Right lobe of liver (tissue), 6 donors: ENCODE measurements at places on chromosomes 6 and 20. TPM values are rescaled to one million over a fixed set of nuclear protein-coding genes. Genes with fewer than 3 reads are reported as not detected.

DNA sequence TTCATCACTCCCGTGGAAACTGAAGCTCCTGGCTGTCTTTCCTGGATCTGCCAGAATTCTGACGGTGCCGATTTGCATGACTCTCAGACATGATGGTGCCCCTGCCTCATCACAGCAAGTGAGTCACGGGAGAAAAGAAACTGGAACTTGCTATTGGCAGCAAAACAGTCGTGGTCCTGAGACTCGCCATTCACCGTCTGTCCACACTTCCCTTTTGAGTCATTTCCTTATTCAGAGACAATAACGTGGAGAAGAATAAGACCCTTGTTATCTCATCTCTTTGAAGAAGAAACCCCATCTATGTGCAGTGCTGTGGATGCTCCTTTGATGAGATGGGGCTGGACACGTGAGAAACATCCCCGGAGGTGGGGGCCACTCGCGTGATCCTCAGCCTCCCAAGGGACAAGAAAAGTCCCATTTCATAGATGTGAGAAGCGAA lies 4.2 kb downstream of the GPR31 start:
- DNase-seq = no peak

CARMIL1 gene
- 4.1 TPM for total RNA-seq

- no peak for DNase-seq
These were observed 59.4 kb downstream of the RSPO3 start for GRCh38 chr6:127177923-127178231.

GRCh38 chr6:15500078-15500740 lies 162.6 kb downstream of the DTNBP1 start:
- DNase-seq = no peak

DNA sequence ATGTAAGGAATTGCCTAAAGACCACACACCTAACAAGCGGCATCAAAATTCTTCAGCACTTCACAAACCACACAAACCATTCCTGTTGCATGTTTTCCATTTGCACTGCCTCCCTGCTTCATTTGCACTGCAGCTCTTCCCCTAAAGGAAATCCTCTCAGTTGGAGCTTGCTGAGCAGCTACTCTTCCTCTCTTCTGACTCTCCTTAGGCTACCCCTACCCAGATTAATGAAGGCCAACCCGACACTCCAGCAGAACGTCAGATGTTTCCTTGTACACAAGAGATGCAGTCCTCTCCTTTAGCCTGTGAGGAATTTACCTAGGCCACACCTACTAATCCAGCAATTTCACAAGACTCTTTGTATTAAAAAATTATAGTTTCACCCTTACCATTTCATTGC lies 8.1 kb downstream of the BEND6 start:
- DNase-seq = no peak

DOK5 gene
- 0.43 TPM for total RNA-seq

IL22RA2 gene
- not detected for total RNA-seq

DNA sequence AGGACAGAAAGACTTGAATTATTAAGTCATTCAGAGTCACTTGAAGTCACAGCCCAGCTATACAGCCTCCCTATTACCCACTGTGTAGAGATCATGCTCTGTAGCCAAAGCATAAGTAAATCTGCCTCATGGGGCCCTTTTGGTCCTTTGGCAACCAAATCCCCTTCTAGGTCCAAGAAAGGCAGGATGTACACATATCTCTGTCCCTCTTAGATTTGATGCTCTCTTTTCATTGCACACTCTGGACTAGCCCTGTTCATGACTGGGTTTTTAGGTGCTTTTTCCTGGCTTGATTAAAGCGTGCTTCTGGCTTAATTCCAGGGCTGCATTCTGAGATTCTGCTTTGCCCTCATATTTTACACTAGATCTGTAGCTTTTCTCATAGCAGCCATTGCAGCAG lies 296.8 kb downstream of the TENT5A start:
- no peak for DNase-seq

COL20A1 gene
- total RNA-seq = not detected

CD40 gene
- 9.2 TPM for total RNA-seq

DNA sequence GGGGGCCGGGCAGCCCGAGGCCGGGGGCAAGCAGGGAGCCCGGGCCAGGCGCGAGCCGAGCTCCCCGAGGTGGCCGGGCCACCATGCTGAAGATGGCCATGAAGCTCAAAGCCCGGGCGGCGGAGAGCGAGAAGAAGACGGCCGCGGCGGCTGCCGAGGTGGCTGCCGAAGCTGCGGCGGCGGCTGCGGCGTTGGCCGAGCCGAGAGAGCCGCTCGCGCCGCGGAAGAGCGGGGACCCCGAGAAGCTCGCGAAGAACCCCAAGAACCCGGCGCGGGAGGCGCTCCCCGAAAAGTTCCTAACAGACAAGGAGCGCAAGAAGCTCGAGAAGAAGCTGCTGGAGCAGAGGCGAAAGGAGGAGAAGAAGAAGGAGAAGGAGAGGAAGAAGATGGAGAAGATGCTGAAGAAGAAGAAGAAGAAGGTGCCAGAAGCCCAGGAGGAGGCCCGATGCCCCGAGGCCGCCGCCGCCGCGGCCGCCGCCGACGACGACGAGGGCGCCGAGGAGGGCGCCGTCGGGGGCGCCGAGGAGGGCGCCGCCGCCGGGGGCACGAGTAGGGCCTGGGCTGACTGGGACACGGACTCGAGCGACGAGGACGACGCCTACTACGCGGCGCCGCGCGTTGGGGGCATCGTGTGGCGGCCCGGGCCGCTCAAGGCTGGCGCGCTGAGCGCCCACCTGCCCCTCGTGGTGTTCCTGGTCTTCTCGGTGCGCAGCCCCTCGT lies 37.4 kb downstream of the GNAS start:
- DNase-seq = no peak

- no peak for DNase-seq
These were observed 148.2 kb downstream of the BCKDHB start for GRCh38 chr6:80254716-80255115.

DNA sequence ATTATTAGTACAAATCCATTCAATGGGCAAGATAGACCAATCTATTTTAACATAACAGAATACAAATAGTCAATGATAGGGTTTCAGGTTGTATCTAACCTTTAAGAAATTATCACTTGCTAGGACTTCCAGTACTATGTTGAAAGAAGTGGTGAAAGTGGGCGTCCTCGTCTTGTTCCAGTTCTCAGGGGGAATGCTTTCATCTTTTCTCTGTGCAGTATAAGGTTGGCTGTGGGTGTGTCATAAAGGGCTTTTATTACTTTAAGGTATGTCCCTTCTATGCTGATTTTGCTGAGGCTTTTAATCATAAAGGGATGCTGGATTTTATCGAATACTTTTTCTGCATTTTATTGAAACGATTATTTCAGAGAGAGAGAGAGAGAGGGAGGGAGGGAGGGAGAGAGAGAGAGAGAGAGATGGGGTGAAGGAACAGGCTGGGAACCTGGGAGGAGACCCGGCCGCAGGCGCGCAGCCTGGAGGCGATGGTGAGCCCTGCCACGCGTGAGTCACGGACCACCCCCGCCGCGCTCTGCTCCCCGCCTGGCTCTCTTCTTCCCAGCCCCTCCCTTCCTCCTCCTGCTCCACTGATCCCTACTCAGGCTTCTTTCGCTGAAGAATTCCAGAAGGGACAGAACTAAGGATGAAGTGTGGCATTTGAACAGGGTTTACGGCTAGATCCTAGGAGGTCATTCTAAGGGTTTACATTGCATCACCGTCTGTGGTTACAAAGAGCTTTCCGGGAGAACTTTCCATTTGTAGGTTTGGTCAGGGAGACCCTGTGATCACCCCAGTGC lies 45.5 kb upstream of the HLA-E start:
- DNase-seq = no peak

DNA sequence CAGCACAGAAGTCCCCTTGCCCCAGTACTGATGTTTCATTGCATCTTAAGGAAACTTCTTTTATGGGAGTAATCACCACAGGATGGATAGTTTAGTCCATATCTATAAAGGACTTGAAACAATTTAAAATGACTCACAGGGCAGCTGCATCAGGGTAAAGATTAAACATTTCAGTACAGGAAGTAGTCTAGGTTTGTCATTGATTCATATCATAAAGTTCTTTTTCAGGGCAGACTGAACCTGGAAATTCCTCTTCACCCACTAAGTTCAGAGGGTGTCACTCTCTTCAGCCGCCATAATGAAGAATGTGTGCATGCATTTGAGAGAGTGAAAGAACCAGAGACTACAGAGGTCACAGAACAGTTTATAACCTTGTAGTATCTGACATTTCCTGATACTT lies 296.3 kb upstream of the JAG1 start:
- DNase-seq = no peak

- DNase-seq = no peak
These were observed 208.1 kb downstream of the OGFRL1 start for GRCh38 chr6:71496722-71497033.

DNA sequence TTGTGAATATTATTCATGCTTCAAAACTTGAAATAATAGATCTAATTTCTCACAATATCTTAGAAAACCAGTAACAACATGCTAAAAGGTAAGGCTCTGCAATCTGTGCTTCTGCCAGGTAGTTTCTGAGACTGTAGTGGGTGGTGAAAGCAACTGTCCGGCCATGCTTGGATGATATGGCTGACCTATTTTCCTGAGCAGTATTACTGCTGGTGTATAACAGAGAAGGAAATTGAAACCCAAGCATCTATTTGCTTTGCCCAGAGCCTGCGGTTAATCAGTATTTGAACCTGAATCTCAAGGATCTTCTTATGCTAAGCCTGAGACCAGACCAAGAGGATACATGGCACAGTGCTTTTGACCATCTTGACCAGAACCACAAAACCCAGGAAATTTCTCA lies 563.8 kb downstream of the COL12A1 start:
- no peak for DNase-seq

DNA sequence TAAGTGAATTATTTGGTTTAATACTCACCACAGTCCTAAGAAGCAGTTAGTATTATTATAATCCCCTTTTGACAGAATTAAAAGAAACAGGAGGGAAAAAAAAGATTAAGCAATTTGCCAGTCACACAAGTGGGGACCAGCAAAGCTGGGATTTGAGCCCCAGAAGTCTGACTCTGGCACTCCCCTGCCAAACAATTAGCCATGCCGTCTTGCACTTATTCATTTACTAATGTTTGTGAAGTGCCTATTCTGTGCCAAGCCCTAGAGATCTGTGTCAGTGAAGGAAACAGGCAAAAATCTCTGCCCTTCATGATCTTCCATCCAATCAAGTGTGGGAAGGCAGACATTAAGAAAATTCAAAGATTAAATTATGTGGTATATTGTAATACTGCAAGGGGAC lies 126.0 kb upstream of the TOP1 start:
- DNase-seq = no peak

TNFRSF6B gene
- not detected for total RNA-seq

TP53RK gene
- total RNA-seq = 3.4 TPM

GRCh38 chr6:37519461-37519860 lies 19.8 kb upstream of the CCDC167 start:
- DNase-seq = no peak

- DNase-seq = no peak
These were observed 35.2 kb upstream of the SLC22A2 start for GRCh38 chr6:160293844-160294243.

PSORS1C2 gene
- total RNA-seq = not detected

MYBL2 gene
- not detected for total RNA-seq

DNA sequence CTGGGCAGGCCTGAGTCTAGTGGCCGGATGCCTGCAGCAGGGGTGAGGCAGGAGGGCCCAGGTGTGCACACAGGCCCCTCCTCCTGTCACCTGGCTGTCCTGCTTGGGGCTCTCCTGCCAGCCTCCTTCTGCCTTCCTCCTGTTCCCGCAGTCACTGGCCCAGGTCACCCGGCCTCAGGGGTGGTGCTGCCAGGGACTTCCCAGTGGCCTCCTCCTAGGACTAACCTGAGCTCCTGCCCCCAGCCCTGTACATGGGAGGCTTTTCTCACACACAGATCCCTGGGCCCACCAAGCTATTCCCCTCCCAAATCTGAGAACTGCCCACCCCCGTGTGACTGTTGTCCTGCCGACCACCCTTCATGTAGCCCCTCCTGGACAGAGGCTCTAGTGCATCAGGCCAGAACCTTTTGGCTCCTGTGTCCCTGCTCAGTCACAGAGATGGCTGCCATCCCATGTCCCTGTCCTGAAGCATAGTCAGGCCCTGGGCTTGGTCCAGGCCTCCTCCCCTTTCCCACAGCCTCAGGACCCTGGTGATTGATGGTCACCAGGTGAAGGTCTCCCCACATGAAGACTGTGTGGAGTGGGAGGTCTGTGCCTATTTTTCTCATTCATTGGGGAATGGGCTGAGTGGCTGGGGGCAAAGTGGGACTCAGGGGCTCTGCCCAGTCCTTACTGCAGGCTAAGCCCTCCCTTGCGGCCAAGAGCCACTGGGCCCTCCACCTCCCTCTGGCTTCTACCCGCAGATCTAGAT lies 1.1 kb upstream of the ULBP1 start:
- DNase-seq = no peak
